Activated CD4-positive, alpha-beta memory T cell treated with anti-CD3 and anti-CD28 coated beads for 36 hours (primary cell): ENCODE measurements at places on chromosomes 6 and 20. TPM values are rescaled to one million over a fixed set of nuclear protein-coding genes. Genes with fewer than 3 reads are reported as not detected.

- no peak for DNase-seq
Observed at GRCh38 chr20:45367126-45367525, 4.2 kb downstream of the SYS1 start.

- no peak for DNase-seq
Observed at GRCh38 chr6:39181333-39181732, 47.9 kb downstream of the KCNK5 start.

GRCh38 chr6:111427341-111428116, 55.5 kb downstream of the REV3L start:
- peak; percentile 44 for DNase-seq

DNA sequence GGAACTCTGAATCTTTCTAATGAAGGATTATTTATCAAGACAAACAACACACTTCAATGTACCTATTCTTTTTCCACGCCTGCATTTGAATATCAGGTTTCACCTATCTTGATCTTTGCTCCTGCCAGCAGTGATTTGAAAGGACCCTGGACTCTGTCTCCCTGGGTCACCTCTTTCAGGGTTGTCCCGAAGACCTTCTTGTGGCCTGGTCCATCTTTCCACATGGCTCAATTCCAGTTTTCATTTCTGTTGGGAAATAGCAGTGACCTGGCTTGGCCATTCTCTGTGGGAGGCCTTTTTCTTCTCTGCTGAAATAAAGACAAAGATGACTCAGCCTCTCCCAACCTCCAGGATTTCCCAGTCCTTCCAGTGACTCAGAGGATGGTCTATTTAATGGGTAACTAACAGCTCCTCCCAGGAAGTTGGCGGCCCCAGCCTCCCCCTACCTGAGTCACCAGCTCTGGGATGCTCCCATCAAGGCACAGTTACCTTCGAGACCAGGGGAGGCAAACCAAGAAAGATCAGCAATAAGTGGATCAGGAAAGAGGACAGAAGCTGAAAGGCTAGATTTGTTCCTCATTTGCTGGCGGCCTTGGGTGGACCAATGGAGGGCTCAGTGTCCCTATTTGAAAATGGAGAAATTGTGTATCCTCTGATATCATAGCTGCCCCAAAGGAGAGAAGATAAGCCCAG, 120.2 kb upstream of the RNF24 start:
- peak; percentile 31 for DNase-seq

DNA sequence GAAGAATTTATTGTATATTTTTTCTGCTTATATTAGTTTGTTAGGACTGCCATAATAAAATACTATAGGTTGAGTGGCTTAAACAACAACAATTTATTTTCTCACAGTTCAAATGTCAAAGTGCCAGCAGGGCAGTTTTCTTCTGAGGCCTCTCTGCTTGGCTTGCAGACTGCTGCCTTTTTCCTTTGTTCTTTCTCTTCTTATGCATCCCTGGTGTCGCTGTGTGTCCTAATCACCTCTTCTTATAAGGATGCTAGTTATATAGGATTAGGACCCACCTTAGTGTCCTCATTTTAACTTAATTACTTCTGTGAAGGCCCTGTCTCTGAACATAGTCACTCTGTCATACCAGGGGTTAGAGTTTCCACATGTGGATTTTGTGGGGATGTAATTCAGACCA, 354.4 kb downstream of the NKAIN2 start:
- no peak for DNase-seq

GRCh38 chr20:56766528-56766927, 137.4 kb downstream of the TFAP2C start:
- no peak for DNase-seq

- peak; percentile 58 for DNase-seq
Observed at GRCh38 chr20:5996765-5997164, 46.3 kb downstream of the MCM8 start.

DNA sequence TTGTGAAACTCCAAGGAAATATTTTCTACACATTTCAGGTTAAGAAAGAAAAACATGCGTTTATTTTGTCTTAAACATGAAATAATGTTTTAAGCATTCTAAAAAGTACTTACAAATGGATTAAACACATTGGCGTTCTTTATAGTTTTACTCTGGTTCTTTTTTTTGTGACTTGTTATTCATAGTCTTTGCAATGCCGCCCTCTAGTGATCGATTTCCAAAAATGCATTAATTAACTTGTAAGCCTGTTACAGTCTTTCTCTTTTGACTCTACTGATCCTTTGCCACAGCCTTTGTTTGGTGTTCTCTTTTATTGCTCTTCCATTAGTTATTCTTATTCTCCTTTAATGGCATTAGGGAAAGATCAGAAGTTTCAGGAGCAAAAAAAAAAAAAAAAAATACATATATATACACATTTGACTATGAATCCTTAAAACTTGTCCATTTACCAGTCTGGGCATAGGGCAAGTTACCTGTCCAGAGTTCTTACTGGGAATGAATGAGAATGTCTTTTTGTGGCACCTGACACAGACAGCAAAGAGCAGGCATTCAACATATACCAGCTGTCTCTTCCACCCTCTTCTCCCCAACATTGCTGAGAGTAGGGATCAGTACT, 59.9 kb downstream of the MACROD2 start:
- no peak for DNase-seq

DNA sequence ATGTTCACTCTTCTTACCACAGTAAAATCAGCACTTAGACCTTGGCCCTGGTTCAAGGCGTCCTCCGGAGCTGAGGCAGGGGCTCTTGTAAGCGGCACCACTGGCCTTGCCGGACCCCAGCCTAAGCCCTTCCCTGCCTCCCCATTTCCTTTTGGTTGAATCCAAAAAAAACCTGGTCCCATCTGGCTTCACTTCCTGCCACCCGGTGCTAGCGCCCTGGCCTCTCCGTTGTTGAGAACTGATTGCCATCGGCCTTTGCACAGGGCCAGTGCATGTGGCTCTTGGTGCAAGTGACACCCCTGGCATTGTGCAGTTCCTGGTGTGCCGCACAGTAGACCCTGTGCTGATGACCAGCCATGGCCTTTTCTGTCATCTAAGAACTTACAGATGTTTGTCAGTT, 19.0 kb upstream of the RBM38 start:
- DNase-seq, result no peak

GRCh38 chr6:137175157-137175867, 1.9 kb upstream of the IL22RA2 start:
- no peak for DNase-seq

DNA sequence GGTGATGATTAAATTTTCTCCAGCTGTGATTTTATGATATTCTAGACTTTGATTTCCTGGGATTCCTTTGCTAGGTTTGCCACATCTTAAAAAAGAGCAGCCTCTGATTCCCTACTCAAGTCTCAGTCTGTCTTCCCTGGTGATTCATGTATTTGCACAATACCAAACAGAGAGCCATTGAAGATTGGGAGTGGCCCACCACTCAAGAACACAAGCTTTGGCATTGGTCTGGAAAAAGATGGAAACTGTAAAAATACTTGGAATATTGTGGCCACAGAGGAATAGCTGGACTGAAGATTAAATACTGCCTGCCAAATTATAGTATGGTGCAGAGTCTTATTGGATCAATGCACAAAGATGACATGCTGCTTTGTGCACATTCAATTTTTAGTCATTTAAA, 32.9 kb downstream of the PTCHD4 start:
- DNase-seq, result no peak

GRCh38 chr20:4130404-4131189, 115.2 kb upstream of the RNF24 start:
- DNase-seq, result peak; percentile 86

DNA sequence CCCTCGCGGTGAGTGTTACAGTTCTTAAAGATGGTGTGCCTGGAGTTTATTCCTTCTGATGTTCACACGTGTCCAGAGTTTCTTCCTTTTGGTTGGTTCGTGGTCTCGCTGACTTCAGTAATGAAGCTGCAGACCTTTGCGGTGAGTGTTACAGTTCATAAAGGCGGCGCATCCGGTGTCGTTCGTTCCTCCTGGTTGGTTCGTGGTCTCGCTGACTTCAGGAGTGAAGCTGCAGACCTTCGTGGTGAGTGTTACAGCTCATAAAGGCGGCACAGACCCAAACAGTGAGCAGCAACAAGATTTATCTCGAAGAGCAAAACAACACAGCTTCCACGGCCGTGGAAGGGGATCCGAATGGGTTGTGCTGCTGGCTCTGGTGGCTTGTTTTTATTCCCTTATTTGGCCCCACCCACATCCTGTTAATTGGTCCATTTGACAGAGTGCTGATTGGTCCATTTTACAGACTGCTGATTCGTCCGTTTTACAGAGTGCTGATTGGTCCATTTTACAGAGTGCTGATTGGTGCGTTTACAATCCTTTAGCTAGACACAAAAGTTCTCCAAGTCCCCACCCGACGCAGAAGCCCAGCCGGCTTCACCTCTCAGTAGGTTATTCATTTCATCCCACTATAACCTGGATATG, 48.2 kb upstream of the ARG1 start:
- peak; percentile 33 for DNase-seq

DNA sequence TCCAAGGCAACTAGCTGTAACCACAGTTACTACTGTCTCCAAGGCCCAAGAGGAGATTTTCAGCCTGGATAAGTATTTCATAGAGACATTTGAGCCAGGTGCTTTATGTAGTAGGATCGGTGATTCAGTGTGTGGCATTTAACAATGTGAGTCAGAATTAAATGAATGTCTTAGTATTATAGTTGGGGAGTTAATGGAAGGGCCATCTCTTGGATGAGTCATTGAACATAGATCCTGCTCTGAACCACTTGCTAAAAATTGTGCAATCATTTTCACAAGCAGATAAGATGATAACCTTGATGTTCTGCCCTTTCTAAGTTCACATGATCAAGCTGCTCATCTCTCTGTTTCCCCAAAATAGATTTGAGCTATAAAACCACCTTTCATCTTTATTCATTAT, 668.9 kb upstream of the CITED2 start:
- DNase-seq, result no peak

GRCh38 chr20:24473435-24474223, 4.2 kb downstream of the SYNDIG1 start:
- DNase-seq, result no peak

DNA sequence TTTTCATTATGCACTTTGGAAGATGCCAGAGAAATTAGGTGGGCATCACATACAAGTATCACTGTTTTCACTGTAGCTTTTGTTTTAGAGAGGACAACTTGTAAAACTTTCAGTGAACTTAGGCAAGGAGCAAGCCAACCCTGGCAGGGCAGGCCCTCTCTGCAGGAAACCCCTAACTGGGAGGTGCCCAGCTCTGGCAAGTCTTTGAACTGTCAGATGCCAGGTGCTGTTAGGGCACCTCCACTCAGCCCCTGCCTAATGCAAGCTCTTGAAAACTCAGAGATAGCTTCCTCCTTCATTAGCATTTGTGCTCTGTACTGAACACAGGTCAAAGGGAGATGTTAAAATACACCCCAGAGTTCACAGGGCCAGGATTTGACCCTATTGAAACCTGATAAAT, 774.2 kb upstream of the FLRT3 start:
- no peak for DNase-seq

- no peak for DNase-seq
Observed at GRCh38 chr6:16696496-16696895, 64.8 kb downstream of the ATXN1 start.

- peak; percentile 89 for DNase-seq
Observed at GRCh38 chr20:50478162-50478990, 31.8 kb upstream of the PTPN1 start.

DNA sequence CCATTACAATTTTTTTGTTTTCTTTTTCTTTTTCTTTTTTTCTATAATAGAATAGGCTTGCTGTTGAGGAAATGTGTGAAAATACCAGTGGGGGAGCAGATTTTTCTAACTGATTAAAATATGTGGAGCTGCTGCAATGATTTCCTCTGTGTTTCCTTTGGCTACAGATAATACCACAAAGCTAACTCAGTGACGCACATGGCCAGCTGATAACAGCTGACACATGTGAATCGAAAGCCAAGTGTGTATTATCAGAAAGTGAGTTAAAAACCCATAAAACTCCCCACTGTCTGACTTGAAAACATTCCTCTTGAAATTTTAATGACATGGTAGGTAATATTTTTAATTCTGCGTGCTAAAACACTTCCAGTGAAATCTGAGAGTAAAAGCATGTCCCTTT, 70.8 kb upstream of the AHI1 start:
- peak; percentile 58 for DNase-seq

DNA sequence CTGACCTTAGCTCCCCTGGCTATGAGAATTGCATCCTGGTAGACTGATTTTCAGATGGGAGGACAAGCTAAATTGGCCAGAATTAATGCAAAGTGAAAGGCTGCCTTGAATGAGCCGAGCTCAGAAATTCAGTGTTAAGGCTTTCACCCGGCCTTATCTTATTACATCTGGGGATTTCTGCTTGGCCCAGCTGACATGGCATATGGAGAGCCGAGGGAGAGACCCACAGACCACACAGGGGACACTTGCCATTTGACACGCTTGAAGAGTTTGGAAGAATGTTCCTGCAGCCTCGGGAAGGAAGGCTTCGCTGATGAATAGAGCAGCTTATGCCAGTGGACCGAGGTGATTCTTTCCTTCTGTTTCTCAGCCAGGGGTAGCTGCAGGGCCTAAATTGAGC, 9.0 kb downstream of the MOCS3 start:
- no peak for DNase-seq

GRCh38 chr6:69584536-69584912, 212.3 kb downstream of the LMBRD1 start:
- no peak for DNase-seq

- no peak for DNase-seq
Observed at GRCh38 chr6:8110725-8111124, 8.4 kb upstream of the EEF1E1 start.

DNA sequence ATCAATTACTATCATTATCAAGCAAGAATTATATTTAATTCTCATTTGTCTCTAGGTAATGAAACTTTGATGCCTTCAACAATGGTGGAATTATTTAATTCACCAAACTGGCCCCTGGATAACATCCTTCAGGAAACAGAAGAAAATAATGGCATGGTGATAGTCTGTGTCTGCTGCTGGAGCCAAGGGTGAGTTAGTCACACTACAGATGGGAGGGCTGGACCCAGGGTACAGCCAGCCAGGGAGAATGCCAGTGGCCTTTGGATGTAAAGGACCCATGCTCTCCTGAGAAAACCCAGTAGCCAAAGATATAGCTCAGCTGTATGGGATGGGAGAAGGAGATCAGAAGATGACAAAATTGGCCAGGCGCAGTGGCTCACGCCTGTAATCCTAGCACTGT, 60.0 kb upstream of the CNKSR3 start:
- DNase-seq, result no peak

Gene ATP6V1G2
- total RNA-seq, result 1.6 TPM

Gene SRC
- total RNA-seq, result 5.3 TPM

Gene GNAS-AS1
- 1.3 TPM for total RNA-seq

Gene CSTF1
- total RNA-seq, result 53.9 TPM

Gene PSMB8
- total RNA-seq, result 350 TPM

Gene RBPJL
- not detected for total RNA-seq

Gene TPBG
- total RNA-seq, result 0.55 TPM

Gene SLC22A1
- total RNA-seq, result 0.14 TPM

Gene CFAP206
- not detected for total RNA-seq

Gene BPIFA1
- not detected for total RNA-seq

Gene SPATA25
- 0.50 TPM for total RNA-seq

Gene WFDC12
- total RNA-seq, result not detected

Gene EFCAB8
- total RNA-seq, result 0.24 TPM

Gene NANP
- total RNA-seq, result 7.3 TPM
